CD14-positive monocyte (primary cell): ENCODE measurements at places on chromosomes 1 and 21.

DNA sequence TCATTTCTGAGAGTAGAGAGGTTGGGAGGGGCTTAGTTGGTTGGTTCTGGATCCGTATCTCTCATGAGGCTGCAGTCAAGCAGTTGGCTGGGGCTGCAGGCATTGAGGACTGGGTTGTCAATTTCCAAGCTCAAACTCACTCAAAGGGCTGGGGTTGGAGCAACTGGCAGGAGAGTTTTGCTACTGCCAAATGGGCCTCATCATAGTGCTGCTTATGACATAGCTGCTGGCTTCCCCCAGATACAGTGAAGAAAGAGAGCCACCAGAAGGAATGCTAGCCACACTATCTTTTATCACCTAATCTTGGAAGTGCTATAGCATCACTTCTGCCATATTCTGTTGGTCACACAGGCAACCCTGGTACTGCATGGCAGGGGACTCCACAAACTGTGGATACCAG, 363.5 kb upstream of the USP24 start:
- DNase-seq, result no peak

- DNase-seq, result no peak
Measured at GRCh38 chr1:206421616-206422340, 48.5 kb upstream of the IKBKE start.

DNA sequence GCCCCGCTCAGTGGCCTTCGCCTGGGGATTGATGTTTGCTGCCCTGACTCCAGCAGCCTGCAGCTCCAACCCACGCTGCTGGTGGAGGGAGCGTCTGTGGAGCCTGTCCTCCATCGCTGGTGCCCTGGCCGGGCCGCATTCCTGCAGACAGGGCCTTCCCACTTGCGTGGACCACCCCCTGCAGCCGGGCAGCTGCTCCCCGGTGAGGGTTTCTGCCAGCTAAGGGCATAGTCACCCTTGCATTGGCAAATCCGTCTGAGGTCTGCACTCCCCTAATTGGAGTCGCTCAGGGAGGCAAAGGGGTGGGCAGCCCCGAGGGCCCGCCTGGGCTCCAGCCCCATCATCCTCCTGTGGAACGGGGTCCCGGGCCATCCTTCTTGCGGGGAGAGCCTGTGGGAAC, 43.5 kb downstream of the PRDM16 start:
- no peak for DNase-seq

DNA sequence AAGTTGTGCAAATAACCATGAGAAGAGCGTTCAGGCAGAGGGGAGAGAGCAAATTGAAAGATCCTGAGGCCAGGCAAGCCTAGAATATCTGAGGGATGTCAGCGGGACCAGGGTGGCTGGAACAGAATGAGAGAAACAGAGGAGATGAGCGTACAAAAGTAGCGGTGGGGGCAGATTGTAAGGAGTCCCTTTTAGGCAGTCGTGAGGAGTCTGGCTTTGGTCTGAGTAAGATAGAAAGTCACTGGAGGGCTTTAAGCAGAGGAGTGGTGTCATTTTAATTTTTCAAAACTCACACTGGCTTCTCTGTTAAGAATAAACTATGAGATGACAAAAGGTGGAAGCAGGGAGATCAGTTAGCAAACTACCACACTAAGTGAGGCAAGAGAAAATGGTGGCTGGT, 24.2 kb downstream of the ATP5PF start:
- DNase-seq, result no peak

DNA sequence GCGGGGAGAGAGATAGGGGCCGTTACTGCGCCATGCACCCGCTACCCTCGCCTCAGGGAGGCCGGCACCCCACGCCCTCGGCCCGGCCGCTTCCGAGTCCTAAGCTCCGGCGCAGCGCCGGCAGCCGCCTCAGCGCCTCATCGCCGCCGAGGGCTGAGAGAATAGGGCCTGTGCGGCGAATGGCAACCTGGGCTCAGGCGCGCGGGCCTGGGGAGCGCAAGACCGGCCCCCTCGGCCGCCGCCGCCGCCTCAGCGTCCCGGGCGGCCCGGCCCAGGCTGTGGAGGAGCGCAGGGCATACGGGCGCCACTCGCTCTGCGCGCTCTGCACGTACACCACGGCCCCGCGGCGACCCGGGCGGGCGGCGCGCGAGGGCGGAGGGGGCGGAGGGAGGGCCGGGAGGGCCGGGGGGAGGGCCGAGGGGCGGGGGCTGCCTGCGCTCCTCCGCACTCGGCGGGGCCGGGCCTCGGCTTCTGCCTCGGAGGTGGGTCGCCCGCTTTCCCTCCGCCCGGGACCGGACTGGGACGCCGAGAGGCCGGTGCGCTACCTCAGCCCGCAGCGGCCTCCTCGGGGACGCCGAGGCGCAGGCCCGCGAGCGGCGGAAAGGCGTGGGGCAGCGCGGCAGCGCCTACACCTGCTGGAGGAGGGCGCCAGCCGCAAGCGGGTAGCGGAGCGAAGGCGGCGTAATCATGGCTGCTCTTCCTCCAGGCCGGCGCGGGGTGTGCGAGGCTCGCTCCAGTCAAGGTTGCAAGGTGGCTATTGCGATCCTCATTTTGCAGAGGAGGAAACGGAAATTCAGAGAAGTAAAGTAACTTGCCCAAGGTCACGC, at the start of gene EGLN1:
TSS of gene EGLN1 (minus strand) at position 317 of the 827 bp plus-strand sequence. CDS start 399 bp downstream, outside the sequence.
- DNase-seq, result peak; percentile 66

DNA sequence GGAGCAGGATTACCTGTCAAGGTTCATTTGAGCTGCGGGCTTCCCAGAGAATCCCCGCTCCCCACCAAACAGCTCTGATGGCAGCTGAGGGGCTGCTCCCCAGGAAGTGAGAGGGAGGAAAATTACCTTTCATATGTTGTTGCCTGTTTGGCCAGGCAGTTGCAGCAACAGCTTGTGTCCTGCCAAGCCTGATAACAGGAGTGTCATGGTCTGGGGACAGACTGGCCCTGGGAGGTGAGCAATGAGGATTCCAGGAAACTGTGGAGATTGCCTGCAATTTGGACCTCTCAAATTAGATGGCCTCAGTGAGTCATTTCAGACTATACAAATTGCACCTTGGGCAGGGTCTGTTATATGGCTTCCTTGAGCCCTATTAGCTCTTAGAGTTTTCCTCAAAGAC, 189.3 kb downstream of the PTPRU start:
- no peak for DNase-seq

GRCh38 chr1:78073441-78073840, 27.7 kb downstream of the GIPC2 start:
- DNase-seq, result no peak

GRCh38 chr1:224338150-224338838, 8.3 kb upstream of the NVL start:
- DNase-seq, result peak; percentile 7

GRCh38 chr1:941588-942383, 17.3 kb downstream of the NOC2L start:
- no peak for DNase-seq

- no peak for DNase-seq
Measured at GRCh38 chr1:55555956-55556725, 341.0 kb upstream of the USP24 start.

- DNase-seq, result no peak
Measured at GRCh38 chr1:111320066-111320879, 29.6 kb downstream of the CHIA start.

- peak; percentile 65 for DNase-seq
Measured at GRCh38 chr1:157113106-157113505, 13.5 kb upstream of the ETV3L start.

DNA sequence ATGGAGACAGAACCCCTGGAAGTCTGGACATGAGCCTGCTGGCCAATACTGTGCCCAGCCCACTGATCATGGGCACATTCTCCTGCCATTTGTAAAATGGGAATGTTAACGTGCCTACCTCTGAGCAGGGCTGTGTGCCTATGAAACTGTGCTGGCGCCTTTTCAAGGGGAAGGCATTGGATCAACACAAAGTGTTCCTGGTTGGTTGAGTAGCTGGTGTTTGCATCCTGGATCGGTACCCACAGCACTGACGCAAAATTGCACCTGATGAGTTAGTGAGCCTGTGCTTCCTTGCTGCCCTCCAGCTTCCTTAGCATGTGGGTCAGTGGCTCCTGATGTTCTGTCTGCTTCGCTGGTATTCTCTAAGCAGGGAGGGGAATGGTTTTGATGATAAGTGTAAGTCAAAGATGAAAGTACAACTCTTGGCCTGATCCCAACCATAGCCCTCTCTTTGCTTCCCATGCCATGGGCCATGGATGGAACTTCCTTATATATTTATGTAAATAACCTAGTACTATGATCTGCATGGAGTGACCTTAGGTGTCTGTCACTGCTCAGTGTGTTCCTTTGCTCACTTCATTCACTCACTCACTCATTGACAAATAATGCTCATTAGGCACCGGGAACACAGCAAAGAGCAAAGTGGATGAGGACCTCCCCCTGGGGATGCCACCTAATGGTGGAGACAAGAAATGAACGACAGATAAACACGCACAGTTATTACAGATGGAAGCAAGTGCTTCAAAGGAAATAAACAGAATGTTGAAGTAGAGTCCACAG, 22.7 kb downstream of the MAB21L3 start:
- no peak for DNase-seq

- no peak for DNase-seq
Measured at GRCh38 chr1:11483581-11484320, 4.8 kb downstream of the DISP3 start.

- DNase-seq, result no peak
Measured at GRCh38 chr1:208357644-208358507, 113.7 kb upstream of the PLXNA2 start.

DNA sequence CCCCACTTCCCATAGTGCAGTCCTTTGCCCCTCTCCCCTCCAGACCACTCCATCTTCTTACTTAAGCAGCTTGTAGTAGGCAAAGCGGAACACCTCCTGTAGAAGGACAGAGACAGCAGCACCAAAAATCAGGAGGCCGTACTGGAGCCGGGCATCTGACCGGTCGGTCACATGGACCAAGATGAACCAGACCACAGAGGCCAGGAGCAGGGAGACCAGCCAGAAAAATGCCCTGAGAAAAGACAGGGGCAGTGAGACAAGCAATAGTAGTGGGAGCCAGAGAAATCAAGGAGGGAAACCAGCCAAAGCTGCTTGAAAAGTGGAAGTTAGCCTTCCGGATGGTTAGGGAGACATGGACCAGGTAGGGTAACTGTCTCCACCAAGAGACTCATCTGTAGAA, 920 bp downstream of the APH1A start:
- DNase-seq, result no peak

GRCh38 chr1:220291580-220291979, 19.3 kb upstream of the RAB3GAP2 start:
- DNase-seq, result no peak

- DNase-seq, result no peak
Measured at GRCh38 chr1:43405219-43405875, 15.6 kb downstream of the SZT2 start.

DNA sequence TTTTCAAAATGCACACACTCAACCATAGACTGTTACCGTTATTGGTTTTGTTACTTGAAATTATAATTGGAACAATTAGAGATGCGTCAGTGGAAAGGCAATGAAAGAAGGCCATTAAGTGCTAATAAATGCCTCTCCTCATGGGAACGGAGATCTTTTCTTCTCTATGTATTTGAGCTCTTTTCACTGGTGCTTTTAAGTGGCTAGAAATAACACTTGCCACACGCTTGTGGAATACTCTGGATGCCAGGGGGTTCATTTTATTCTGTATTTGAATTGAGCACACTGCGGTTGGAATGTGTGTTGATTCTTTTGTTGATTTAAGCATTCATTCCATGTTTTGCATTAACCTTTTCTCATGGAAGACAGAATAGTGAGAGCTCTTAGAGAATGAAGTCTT, 68.4 kb downstream of the DNM3 start:
- no peak for DNase-seq

DNA sequence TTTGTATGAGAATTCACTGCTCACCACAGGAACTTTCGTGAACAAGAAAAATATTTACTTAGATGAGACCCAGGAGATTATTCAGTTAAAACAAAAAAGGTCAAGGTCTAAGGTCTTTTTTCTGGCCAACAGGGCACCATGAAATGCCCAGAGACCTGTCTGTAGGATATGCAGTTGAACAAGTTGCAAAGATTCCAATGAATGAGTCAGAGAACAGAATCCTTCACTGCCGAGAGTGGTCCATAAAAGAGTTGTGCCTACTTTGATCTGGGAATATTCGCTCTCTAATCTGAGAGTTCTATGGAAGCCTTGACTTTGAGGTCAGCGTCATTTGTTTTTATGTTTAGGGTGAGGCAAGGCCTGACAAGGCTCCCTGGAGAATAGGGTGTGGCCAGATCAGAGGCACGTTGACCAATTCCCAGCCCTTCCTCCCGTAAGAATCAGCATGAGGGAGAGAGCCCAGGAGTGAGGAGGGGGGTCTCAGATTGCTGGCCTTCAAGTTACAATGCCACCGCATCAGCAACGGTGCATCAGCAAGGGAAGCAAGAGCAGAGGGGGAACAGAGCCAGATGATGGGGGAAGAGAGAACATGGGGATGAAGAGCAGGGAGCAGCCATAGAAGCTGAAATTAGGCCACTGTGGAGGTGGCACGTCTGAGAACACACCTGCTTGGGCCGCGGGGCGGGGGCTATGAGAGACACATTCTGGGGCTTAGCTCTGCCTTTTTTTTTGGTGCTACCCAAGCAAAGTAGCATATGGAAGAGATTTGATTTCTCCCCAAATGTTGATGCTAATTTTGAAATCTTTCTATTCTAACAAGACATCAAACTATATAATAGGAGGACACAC, 206.4 kb upstream of the RAB4A start:
- DNase-seq, result peak; percentile 19

- no peak for DNase-seq
Measured at GRCh38 chr1:217240656-217241055, 390.2 kb downstream of the GPATCH2 start.

DNA sequence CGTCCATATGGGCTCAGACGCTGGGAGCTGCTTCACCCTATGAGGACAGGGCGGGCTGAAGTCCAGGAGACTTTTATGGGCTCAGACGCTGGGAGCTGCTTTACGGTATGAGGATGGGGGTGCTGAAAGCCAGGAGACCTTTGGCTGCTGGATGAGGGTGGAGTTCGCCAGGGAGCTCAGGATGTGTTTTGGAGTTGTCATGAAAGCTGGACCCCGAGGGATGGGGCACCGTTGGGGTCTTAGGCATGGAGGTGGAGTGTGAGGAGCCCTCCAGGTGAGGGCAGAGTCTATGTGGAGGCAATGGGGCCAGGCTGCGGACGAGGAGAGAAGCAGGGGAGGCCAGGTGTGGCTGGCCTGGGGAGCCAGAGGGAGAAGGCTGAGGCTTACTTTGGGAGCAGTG, 27.5 kb downstream of the TRPM2 start:
- no peak for DNase-seq

DNA sequence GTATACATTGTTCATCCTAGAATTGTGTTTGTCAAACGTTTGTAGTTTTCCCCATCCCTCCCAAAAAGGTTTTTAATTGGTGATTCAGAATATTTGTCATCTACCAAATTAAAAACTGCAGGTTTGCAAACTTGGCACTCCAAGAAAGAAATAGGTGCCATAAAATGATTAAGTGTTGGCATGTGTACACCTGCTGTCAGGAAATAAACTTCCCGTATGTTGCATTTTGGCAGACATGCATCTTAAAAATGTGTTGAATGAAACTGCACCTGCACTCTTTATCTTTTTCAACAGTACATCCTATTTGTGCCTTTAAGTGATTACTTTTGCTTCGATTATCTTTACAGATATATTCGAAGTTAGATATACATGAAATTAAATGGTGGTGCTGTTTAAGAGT, 7.3 kb downstream of the B3GALT2 start:
- no peak for DNase-seq
